ENCODE measurements at places on chromosomes 3 and 15.

GRCh38 chr3:72195895-72196294 lies 410.9 kb upstream of the PROK2 start:
- DNase-seq, result no peak

- DNase-seq, result no peak
Observed at GRCh38 chr3:186965141-186965879, 35.0 kb downstream of the ST6GAL1 start.

DNA sequence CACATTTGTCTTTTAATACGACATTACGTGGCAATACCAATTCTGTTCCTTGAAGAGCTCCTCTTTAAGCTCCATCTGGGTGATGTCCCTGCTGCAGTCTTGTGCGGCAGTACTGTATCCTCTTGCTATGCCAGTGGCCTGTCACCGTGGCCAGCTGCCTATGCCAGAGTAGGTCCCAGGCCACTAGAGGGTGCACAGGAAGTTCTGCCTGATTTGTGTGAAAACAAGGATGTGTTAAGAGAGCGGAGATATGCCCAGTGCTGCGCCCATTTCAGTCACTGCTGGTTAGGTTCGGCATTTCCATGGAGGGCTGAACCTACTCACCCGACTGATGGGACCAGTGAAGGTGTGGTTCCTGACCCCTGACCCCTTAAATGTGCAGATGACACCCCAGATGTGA lies 25.2 kb downstream of the NIPA1 start:
- DNase-seq, result no peak

GRCh38 chr15:81216422-81216821 lies 19.7 kb downstream of the IL16 start:
- no peak for DNase-seq

DNA sequence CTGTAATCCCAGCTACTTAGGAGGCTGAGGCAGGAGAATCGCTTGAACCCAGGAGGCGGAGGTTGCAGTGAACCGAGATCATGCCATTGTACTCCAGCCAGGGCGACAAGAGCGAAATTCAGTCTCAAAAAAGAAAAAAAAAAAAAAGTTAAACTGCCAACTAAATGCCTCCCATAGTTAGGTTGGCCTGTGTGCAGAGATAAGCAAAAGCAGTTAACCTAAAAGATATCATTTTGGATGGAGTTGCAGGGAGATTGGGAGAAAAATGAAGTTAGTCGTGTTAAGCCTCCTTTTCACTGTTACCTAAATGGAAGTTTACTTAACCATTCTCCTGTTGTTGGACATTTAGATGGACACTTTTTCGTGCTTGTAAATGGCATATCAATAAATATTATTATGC lies 11.4 kb upstream of the FETUB start:
- no peak for DNase-seq
